ENCODE measurements at places on chromosomes 7 and 10.

GRCh38 chr10:59694936-59695335 lies 14.7 kb downstream of the SLC16A9 start:
- DNase-seq, result no peak

- DNase-seq, result no peak
Observed at GRCh38 chr10:97331153-97331703, 3.3 kb downstream of the FRAT2 start.

DNA sequence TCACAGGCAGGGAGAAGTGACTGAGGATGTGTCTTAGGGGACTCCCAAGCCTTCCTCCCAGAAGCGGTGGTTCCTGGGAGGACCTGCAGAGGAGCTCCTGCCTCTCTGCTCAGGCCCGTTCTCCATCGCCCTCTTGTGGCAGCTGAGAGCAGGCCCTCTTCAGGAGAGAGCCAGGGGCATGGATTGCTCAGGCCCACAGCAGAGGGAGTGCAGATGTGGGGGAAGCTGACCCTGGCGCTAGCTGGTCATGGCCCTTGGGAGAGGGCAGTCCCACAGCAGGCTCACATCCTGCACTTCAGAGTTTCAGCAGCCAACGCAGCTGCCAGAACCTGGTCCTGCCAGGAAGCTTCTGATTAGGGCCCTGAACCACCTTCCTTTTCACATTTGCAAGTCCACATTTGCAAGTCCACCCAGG lies 94.8 kb upstream of the TARP start:
- no peak for DNase-seq

DNA sequence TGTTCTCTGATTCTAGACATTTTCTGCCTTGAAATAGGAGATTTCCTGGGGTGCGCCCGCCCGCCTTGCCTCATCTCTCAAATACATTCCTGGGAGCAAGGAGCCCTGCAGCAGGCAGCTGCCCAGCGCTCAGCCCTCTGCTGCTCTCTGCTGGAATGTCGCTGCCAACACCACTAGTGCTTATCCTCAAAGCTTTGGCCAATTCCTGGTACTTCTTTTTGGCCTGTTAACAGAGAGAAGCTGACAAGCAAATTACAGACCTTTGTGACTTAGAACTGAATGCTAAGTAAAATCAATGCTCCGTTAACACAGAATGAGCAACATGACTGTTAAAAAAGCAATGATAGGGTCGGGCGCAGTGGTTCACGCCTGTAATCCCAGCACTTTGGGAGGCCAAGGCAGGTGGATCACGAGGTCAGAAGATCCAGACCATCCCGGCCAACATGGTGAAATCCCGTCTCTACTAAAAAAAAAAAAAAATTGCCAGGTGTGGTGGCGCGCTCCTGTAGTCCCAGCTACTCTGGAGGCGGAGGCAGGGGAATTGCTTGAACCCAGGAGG lies 41.9 kb upstream of the SYPL1 start:
- no peak for DNase-seq

DNA sequence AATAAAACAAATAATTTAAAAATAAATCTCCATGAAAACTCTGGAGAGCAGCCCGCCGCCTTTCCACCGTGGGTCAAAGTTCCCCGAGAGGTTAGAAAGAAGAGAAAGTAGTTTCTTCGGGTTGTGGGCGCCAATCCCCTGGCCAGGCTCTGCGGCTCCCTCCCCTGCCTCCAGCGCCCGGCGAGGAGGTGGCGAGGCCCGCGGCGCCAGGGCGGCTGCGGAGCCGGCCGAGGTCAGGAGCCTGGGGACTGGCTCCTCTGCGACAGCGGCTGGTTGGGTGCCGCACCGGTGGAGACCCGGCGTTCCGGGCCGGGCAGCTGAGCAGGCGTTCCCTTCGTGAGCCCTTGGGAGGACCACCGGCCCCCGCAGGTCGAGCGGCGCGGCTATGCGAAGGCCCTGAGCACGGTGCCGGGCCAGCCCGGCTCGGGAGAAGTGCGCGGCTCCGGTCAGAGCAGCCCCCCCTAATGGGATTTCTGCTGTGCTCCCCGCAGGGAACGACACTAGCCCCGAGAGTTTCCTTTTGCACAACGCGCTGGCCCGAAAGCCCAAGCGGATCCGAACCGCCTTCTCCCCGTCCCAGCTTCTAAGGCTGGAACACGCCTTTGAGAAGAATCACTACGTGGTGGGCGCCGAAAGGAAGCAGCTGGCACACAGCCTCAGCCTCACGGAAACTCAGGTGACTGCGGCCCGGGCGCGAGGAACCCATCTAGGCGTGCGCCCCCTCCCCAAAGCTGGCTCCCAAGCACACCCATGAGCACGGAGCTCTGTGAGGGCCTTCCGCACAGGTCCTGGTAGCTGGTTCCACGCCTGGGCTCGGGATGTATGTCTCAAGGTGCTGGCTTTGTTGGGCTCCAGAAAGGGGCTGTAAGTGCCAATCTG lies 2.8 kb downstream of the EMX2 start:
- DNase-seq, result no peak

DNA sequence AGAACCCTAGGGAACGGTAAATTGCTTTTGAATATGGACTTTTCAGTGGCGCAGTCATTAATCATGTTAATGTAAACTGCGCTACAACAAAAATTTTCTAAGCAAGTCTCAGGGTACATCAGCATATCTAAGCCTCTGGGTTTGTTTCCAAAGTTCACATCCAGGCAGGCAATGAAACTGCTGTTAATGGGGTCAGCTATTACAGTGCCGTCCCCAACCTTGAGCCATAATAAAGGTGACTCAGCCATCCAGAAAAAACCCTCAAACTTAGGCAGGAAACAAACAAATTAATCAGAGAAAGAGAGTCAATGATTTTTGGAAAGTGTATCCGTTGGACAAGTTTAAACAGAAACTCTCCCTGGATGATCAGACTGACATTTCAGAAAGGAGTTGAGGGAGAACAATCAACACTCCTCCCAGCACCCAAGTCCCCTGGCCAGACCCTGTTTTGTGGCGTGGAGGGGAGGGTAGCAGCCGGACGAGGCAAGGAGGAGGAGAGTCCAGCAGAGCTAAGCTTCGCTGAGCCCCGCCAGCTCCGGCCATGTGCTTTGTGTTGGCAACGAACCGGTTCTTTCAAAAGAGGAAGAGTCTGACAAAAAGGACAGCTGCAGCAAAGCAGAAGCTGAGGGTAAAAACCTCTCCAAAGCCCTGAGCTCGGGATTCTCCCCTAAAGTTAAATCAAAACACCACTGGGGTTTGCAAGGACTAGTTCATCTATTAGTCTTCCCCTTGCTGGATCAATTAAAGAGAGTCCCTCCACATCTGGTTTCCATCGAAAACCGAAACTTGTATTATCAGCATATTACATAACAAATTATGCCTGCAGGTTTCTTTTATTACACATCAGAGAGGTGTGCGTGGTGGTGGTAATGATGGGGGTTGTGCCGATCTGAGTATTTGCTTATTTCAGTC lies 3.6 kb downstream of the FAM53B start:
- DNase-seq, result no peak

DNA sequence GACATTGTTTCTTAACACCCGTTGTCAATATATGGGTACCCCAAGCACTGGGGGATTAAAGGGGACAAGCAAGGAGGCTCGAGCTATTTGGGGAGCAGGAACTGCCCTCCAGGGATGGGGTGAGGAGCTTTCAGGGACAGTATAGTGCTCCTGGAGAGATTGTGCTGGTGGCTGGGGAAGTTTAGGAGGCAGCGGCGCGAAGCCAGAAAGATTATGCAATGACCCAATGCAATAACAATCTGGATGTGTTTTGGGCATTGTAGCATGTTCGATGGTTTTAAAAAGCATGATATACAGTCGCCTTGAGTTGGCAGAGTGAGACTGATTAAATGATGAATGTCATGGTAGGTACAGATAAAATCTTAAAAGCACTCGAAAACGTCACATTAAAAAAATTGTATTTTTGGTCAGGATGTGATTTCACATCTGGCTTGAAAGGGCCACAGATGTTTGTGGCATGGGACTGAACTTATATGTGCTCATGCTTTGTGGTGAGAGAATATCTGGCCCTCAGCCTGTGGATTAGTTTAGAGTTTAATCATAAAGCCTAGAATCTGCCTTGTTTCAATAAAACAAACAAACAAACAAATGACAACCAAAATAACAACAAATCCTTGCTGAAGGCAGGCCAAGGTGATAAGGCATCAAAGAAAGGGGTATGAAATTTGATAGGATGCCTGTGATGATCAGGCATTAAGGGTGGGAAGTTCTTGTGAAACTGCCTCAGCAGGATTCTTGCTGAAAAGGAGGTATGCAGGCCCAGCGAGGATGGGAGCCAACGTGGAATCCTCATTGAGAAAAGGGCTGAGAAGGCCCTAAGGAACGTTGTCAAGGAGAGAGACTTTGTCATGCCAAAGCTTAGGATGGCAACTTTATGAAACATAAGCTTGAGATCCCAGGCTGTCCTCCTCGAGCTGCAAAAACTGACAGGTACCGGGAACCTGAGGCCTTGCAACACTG lies 417.1 kb upstream of the KLF6 start:
- DNase-seq, result no peak

- DNase-seq, result no peak
Observed at GRCh38 chr7:122942059-122942458, 53.4 kb downstream of the TAS2R16 start.

- DNase-seq, result no peak
Observed at GRCh38 chr7:129423700-129424410, 10.4 kb upstream of the STRIP2 start.

GRCh38 chr7:95011995-95012394 lies 104.6 kb downstream of the PPP1R9A start:
- DNase-seq, result no peak

DNA sequence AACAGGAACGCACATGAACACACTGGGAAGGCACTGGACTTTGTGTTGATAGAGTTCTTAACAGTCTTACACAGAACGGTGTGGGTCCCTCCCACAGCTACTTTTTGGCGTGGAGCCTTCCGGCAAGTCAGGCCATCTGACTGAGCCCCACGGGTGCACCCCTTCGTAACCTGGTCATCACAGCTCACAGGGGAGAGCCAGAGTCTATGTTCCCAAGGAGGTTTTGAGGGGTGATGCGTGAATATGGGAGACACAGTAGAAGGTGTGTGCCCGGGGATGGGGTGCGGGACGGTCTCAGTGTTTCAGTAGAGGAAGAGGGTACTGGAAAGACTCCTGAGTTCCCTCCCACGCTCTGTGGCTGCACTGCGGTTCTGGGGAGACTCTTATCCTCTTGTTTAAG lies 291.7 kb downstream of the DNAJB6 start:
- DNase-seq, result no peak

DNA sequence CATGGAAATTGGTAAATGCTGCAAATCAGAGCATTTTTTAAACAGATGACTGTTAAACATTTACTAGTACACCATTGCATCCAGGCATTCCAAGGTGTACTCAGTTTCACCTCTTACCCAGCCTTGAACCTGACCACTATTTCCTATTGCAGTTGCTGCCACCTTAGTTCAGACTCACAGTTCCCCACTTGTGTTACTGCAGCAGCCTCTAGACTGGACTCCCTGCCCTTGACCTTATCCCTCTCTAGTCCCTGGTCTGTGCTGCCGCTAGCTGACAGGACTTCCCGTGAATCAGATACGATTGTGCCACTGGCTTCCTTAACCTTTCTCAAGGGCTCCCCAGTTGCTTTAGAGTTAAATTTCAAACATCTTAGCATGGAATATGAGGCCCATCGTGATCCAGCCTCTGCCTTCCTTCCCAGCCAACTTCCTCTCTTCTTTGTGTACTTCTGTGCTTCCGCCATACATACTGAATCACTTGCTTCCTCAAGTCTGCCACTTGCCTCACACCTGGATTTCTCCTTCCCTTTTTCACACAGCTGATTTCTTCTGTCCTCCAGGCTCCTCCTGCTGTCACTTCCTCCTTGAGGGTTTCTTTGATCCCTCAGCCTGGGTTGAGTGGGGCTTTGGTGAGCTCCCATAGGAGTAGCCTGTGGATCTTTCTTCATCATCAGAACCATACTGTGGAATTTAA lies 118.7 kb upstream of the GJD4 start:
- no peak for DNase-seq

- no peak for DNase-seq
Observed at GRCh38 chr10:117364110-117364960, 10.9 kb downstream of the PDZD8 start.

DNA sequence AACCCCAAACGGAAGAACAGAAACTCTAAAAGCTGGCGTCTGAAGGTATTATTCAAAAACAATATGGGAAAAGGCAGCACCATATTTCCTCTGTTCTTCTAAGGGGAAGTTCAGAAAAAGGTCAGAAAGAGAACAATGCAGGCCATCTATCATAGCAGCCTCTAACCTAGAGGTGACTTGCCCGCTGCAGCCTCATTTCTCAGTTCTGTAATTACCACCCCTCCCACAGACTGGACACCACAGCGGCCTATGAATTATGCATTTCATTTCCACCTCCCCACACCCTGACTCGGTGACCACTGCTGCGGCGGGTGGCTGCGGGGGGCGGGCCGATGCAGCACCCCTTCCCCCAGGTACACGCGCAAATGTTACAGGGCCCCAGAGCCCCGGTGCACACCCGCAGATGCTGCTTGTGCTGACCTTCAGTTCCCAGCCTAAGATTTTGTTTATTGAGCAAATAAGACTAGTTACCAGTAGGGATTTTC lies 125.5 kb downstream of the CLEC2L start:
- DNase-seq, result no peak

GRCh38 chr10:43452356-43452914 lies 15.5 kb downstream of the ZNF487 start:
- DNase-seq, result no peak

GRCh38 chr10:71989661-71990454 lies 25.7 kb downstream of the CHST3 start:
- no peak for DNase-seq

DNA sequence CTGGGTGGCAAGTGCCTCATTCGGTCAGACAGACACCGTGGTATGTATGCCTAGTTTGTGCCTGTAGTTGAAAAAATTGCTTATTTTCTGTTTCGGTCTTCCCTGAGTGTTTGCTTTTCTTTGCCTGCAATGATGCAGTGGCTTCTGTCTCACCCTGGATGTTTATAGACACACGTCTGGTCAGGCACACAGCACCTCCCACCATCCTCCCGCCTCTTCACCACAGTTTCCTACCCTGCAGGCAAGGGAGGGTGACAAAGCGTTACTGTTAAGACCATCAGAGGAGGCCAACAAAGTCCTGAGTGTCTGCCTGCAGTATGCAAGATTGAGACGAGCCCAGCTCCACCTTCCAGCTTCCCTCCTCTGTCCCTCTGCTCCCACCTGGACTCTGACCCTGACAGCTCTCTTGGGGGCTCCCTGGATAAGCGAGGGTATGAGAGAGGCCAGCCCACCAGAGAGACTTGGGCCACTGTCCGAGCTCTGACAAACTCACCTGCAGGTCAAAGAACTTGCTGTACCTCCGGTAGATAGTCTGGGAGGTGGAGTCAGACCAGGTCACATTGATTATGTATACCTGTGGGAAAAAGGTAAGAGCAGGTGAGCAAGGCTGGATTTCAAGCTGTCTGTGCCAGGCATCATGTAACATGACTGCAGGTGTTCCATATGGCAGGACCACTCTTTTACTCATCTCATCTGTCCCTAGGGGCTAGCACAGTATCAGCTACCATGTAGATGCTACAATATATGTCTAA lies 54.4 kb downstream of the SH3PXD2A start:
- no peak for DNase-seq

DNA sequence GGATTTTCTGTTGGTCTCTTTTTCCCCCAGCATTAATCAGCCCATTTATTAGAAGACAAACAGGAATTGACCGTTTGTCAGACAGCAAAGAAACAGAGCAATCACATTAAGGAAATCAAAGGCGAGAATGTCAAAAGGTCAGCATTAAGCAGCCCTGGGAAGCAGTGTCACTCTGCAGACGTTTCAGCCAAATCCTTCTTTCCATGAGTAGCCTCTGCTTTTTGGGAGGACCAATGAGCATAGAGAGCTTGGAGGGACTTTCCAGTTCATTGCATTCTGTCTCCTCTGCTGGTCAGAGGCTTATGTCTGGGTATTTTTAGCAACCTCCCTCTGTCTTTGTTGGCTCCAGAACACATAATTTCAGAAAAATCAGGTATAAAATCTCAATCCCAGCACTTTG lies 481.4 kb downstream of the GALNT17 start:
- no peak for DNase-seq

- DNase-seq, result no peak
Observed at GRCh38 chr10:497898-498451, 191.5 kb downstream of the DIP2C start.

All from esophagus squamous epithelium (tissue), 5 donors.